ENCODE measurements at places on chromosomes 7 and 10.

GRCh38 chr10:35058686-35059085 lies 31.5 kb downstream of the CUL2 start:
- no peak for DNase-seq

GRCh38 chr10:44183667-44184632 lies 200.9 kb downstream of the CXCL12 start:
- no peak for DNase-seq

GRCh38 chr7:142331941-142332340 lies 74.1 kb upstream of the PRSS58 start:
- no peak for DNase-seq

GRCh38 chr7:114150689-114151088 lies 231.9 kb upstream of the PPP1R3A start:
- no peak for DNase-seq

GRCh38 chr7:121401896-121402295 lies 5.8 kb upstream of the FAM3C start:
- DNase-seq, result no peak

- no peak for DNase-seq
These were observed 320.4 kb upstream of the SP8 start for GRCh38 chr7:21107101-21107500.

DNA sequence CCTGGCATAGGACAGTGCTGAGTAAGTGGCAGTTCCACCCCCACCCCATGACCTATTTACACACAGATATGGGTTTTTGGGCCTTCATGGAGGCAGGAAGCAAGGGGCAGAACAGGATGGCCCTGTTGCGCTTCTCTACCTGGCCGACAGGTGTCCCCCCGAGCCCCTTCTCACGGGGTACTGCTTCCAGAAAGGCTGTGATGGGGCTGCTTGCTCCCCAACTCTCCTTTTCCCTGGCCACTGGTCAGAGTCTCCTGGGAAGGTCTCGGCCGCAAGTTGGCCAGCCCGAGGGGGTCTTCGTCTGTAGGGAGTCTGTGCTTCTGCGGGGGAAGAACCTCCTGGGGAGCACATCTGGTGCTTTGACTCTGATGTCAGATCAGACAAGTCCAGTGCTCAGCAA lies 139.8 kb upstream of the TNS3 start:
- DNase-seq, result no peak
